NCI-H2081 (cell line): ENCODE measurements at places on chromosomes 7 and 10.

DNA sequence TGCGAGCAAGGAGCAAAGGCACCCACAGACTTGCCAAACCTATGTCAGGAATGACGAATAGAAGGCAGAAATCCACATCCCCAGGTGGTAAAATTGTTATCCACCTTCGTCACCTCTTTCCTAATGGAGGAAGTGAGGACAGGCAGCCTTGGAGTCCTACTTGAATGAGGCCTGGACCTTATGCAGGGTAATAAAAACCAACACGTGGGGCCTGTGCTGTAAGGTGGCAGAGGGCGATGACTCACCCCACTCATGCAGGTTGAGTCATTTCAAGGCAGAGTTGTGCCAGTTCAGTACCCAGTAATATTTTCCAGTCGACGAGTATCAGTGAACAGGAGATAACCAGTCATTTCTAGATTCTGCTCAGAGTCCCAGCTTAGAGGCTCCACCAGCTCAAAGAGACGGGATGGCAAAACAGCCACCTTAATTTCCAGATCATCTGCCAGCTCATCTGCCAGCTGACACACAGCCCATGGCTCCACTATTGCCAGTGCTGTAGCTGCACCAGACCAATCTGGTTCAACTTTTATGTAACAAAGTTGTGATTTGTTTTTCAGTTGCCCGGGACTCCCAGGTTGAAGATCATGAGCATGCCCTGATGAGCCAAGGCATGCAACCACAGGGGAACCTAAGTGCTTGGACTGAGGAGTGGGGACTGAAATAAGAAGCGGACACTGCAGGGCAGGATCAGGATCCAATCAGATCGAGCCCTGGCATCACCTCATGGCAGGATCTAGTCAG is 176.2 kb upstream of the ITGB1 start:
- peak; percentile 22 for DNase-seq

GRCh38 chr10:104350127-104350635 is 3.5 kb upstream of the CFAP58 start:
- peak; percentile 48 for DNase-seq

- no peak for DNase-seq
These were observed 18.2 kb upstream of the ZNF862 start for GRCh38 chr7:149819961-149820340.

GRCh38 chr10:73873838-73874215 is 528 bp downstream of the CAMK2G start:
- no peak for DNase-seq
